Stimulated activated CD4-positive, alpha-beta T cell treated with anti-CD3 and anti-CD28 coated beads, Interleukin-12 subunit alpha, Interleukin-12 subunit beta, amount 100 ng/mL, for 24 hours (primary cell): ENCODE measurements at places on chromosomes 2 and 18.

- no peak for DNase-seq
These were observed 157.9 kb downstream of the ARL4C start for GRCh38 chr2:234339011-234339410.

DNA sequence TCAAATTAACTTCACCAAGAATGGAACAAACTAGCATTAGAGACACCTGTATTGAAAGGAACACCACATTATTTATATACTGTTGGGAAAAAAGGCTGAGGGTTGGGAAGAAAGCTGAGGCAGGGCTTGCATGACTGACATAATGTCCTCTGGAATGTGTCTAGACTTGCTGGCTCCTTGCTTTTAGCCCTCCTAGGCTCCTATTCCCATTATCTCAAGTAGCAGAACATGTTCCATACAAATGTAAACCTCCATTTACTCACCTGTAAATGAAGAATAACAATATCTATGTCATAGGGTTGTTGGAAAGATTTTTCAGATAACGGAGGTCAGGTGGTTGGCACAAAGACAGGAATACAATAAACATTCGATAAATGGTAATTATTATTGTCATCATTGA is 976 bp upstream of the ACADL start:
- no peak for DNase-seq

DNA sequence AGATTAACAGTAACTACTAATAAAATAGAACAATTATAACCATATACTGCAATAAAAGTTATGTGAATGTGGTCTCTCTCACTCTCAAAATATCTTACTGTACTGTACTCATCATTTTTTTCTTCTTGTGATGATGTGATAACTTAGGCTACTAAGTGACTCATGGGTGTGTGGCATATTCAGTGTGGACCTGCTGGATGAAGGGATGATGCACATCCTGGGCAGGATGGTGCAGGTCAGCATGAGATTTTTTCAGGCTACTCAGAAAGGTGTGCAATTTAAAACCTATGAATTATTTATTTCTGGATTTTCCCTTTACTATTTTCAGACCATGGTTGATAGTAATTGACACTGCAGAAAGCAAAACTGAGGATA is 90.7 kb downstream of the NCKAP5 start:
- DNase-seq, result no peak

DNA sequence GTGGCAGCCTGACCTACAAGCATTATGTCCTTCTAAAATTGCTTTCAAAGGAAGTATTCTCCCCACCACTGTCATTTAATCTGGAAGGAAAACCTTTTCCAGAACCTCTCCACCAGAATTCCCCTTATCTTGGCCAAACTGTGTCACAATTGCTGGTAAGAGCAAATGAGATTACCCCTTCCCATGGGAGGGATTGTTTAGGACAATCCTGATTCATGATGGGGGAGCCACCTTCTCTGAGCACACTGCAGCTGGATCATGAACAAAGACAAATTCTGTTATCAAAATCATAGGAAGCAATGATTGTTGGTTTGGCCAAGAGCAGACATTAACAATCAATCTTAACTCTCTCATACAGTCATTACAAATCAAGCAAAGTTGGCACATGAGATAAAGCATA is 18.1 kb upstream of the ATOH8 start:
- DNase-seq, result no peak

DNA sequence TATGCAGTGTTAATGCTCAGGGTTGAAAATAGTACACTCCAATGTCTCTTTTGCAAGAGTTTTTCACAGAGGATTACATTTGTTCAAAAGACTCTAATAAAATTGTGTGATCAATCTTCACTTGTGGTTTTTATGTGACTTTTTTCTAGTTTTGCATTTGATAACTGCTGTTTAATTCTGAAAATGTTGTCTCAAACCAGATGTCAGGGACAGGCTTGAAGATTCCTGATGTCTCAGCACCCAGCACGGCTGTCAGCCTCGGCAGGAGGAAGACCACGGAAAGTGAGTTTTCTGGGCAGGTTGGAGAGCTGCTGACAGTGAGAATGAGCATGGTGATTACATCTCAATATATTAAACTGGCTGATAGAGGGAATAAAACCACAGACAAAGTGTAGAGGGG is 9.1 kb downstream of the SOX11 start:
- no peak for DNase-seq
